ENCODE measurements at places on chromosomes 13 and 19. TPM values are rescaled to one million over a fixed set of nuclear protein-coding genes. Genes with fewer than 3 reads are reported as not detected.

PSG11 gene
- 0.24 TPM for polyA plus RNA-seq

NANOS3 gene
- polyA plus RNA-seq: 1.8 TPM

CDKN2D gene
- polyA plus RNA-seq: 10.7 TPM

TUBA3C gene
- not detected for polyA plus RNA-seq

DNA sequence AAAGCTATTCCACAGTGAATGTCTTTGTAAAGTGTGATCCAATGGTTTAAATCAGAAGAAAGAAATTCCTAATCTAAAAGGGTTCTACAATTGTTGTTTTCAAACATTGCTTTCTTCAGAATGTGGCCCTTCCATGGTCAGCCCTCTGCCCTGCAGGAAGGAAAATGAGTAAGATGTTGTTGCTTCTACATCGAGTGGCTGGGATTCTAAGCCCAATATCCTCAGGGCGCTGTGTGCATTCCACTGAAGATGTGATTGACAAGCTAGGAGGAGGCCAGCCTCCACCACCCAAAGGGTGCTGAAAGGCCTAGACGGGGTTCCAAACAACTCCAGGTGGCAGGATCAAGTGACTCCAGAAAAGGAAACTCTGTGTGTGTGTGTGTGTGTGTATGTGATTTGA is 316.9 kb upstream of the TSHZ3 start:
- DNase-seq: no peak

DNA sequence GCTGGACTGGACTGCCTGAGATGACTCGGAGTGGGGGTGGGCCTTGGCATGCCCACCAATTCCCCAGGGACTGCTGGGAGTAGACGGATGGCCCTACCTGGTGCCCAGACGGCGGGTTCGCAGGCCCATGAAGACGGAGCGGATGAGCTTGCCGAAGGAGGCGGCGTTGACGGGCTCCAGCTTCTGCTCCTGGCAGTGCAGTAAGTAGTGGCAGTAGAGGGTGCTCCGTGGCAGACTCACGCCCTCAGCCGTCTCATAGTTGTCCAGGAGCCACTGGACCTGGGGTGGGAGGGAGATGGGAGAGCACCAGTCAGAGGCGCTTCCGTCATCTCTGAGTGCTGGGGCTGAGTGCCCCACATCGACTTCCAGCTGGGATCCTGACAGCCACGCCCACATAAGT is 17.6 kb downstream of the DCAF15 start:
- no peak for DNase-seq

GRCh38 chr19:3420909-3421619 is 54.7 kb downstream of the NFIC start:
- DNase-seq: no peak

Data from renal cortex interstitium (tissue), 15 donors.